ENCODE measurements at places on chromosomes 2 and 18. TPM values are rescaled to one million over a fixed set of nuclear protein-coding genes. Genes with fewer than 3 reads are reported as not detected.

CPS1 gene
- 0.24 TPM for polyA plus RNA-seq

- peak overlapping the region; percentile 34 for H3K27ac ChIP-seq
- H3K36me3 ChIP-seq: no peaks in the 10 kb centered on the region
- H3K27me3 ChIP-seq: peaks cover 2% of the 10 kb centered on the region
- H3K4me3 ChIP-seq: peak overlapping the region; percentile 14
These were observed 132.7 kb upstream of the XPO1 start for GRCh38 chr2:61670591-61671501.

- H3K36me3 ChIP-seq: no peaks in the 10 kb centered on the region
- no peak for DNase-seq
- no peak overlapping the region for H3K4me3 ChIP-seq
- H3K27me3 ChIP-seq: no peaks in the 10 kb centered on the region
- H3K4me1 ChIP-seq: peaks cover 25% of the 10 kb centered on the region
These were observed 40.6 kb downstream of the PHLPP1 start for GRCh38 chr18:62755946-62756345.

- H3K4me3 ChIP-seq: peak overlapping the region; percentile 45
- peak overlapping the region; percentile 25 for H3K27ac ChIP-seq
- peak; percentile 80 for DNase-seq
These were observed 5.7 kb downstream of the SLC40A1 start for GRCh38 chr2:189574793-189575475.

DNA sequence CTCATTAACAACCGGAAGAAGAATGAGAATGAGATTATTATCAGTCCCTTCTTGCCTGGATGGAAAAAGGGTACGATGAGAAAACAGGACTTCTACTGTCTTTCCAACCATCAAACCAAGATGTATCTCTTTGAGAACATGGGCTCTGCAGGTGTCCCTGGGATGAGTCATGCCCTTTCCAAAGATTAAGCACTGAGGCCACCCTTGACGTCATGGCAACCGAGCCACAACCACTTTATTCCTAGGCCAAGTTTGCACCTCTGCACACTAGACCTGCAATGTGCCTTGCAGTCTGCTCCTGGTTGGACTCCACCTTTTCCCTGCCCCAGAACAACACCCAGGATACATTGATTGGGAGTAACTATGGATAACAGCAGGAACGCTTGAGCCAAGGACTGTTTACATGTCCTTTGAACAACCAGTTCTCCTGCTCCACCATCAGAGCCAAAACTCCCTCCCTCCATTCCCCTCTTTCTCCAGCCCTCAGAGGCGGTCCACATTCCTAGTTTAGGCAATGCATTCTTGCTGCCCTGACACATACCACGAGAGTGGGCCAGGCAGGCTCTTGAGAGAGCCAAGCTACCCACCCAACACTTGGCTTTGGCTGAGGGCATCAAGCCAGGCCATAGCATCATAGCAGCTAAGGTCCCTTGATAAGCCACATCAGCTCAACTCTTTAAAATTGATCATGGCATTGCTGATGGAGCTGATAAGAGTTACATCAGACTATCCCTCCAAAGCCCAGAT is 310.7 kb downstream of the TNS1 start:
- H3K4me3 ChIP-seq: no peak overlapping the region
- no peak overlapping the region for H3K27ac ChIP-seq
- DNase-seq: no peak

- H3K27ac ChIP-seq: no peak overlapping the region
- DNase-seq: no peak
- H3K36me3 ChIP-seq: no peaks in the 10 kb centered on the region
- H3K4me1 ChIP-seq: no peaks in the 10 kb centered on the region
These were observed 51.2 kb upstream of the UBE2F start for GRCh38 chr2:237915576-237915975.

DSEL gene
- polyA plus RNA-seq: 2.0 TPM

GKN2 gene
- polyA plus RNA-seq: not detected

HOXD1 gene
- polyA plus RNA-seq: 6.6 TPM

DNA sequence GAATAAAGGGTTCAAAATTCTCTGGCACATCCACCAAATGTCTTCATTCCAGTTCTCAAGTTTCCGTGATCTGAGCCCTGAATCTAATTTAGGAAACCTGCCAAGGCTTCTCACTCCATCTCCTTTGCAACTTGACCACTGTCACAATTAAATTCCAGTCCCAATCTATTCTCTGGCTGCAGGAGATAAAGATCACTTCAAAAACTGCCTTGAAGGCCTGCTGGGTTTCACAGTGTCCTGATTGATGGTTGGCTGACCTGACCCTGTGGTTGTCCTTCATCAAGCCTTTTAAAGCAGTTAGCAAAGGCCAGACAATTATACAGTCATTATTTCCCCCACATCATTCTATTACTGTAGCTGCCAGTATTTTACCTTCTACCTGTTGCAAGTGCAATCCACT is 60.3 kb upstream of the DNAJC10 start:
- H3K36me3 ChIP-seq: no peaks in the 10 kb centered on the region
- H3K4me3 ChIP-seq: no peak overlapping the region
- H3K27me3 ChIP-seq: no peaks in the 10 kb centered on the region
- H3K27ac ChIP-seq: no peak overlapping the region
- DNase-seq: no peak
- no peaks in the 10 kb centered on the region for H3K4me1 ChIP-seq

DNA sequence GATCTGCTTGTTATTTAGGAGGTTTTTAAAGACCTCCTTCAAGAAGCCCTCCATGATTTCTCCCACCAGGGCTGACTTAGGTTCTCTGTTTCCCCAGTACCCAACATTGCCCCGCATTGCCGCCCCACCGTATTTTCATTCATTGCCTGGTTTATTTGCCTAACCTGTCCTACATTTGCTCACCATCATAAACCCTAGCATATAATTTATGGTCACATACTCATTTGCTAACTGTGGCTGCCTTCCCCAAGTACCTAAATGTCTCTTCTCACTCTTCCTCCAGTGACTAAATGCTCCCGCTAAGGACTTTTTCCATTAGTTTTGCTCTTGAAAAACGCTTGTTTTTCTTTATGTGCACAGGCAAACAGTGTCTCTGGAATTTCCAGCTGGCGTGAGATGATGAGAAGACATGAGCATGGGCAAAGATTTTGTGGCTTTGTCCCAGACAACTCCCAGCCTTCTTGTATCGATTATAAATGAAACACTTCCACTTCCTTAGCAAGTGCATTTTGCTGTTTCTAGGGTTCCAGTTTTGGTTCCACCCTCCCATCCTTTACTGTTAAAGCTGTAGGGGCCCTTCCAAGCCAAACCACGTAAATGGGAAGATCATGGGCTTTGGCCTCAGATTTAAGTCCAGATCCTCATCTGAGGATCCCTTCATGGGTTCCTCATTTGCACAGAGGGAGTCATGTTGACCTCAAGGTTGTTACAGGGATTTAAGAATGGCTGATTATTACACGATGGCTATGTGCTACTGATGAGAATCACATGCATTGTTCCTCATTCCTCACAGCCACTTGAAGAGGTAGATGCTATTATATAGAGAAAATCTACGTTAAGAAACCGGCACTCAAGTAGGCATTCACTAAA is 21.0 kb upstream of the ARMC9 start:
- H3K27ac ChIP-seq: no peak overlapping the region
- H3K4me3 ChIP-seq: no peak overlapping the region
- no peaks in the 10 kb centered on the region for H3K27me3 ChIP-seq
- DNase-seq: no peak

- H3K27ac ChIP-seq: no peak overlapping the region
- no peaks in the 10 kb centered on the region for H3K36me3 ChIP-seq
- H3K4me1 ChIP-seq: no peaks in the 10 kb centered on the region
These were observed 20.9 kb downstream of the SPEG start for GRCh38 chr2:219455581-219455980.

- H3K4me3 ChIP-seq: no peak overlapping the region
- DNase-seq: no peak
- H3K4me1 ChIP-seq: no peaks in the 10 kb centered on the region
- H3K36me3 ChIP-seq: no peaks in the 10 kb centered on the region
These were observed 28.7 kb upstream of the MFSD6 start for GRCh38 chr2:190379249-190379964.

FHOD3 gene
- 0.03 TPM for polyA plus RNA-seq

CFAP65 gene
- polyA plus RNA-seq: 0.03 TPM

DNA sequence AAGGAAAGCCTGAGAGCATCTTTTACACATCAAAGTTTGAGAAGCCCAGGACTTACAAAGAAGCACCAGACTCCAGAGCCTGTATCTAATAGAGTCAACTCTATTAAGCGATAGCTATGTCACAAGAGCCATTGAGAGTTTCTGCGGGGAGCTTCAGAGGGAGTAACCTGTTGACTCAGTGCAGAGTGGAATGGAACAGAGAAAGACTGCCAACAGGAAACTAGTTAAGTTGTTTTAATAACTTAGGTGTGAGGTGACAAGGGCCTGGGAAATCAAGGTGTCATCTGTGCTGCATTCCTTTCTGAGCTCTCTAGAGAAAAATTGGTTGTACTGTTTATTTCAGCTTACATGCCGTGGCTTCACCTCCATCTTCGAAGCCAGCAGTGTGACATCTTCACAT is 513.8 kb upstream of the POU3F3 start:
- no peaks in the 10 kb centered on the region for H3K4me1 ChIP-seq
- H3K27ac ChIP-seq: no peak overlapping the region
- H3K27me3 ChIP-seq: no peaks in the 10 kb centered on the region

DNA sequence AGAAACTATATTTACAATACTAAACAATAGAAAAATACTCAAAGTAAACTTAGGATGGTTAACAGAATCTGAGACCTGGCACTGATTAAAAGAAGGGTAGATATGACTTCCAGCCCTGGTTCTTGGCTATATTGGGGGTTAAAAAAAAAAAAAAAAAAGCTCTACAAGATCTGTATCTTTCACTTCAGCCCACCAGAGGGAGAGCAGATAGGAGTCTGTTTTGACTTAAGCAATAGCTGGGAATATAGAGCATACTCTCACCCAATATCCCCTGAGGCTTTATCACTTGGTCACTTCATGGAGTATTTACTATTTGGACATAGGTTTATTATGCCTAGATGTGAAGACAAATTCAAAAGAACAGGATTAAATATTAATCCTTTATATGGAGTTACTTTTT is 598.9 kb upstream of the LINC00305 start:
- DNase-seq: no peak
- no peaks in the 10 kb centered on the region for H3K36me3 ChIP-seq
- no peaks in the 10 kb centered on the region for H3K27me3 ChIP-seq
- H3K4me3 ChIP-seq: no peak overlapping the region
- H3K4me1 ChIP-seq: no peaks in the 10 kb centered on the region

- H3K4me1 ChIP-seq: peaks cover 40% of the 10 kb centered on the region
- H3K4me3 ChIP-seq: no peak overlapping the region
- no peak for DNase-seq
- no peaks in the 10 kb centered on the region for H3K36me3 ChIP-seq
- no peaks in the 10 kb centered on the region for H3K27me3 ChIP-seq
- H3K27ac ChIP-seq: peak overlapping the region; percentile 95
These were observed 152.3 kb downstream of the ANTXR1 start for GRCh38 chr2:69165091-69165880.

NCKAP5 gene
- 0.47 TPM for polyA plus RNA-seq

- peaks cover 9% of the 10 kb centered on the region for H3K4me1 ChIP-seq
- no peaks in the 10 kb centered on the region for H3K36me3 ChIP-seq
- H3K27me3 ChIP-seq: no peaks in the 10 kb centered on the region
- H3K27ac ChIP-seq: no peak overlapping the region
These were observed 2.9 kb upstream of the GGCX start for GRCh38 chr2:85564144-85564563.

DNA sequence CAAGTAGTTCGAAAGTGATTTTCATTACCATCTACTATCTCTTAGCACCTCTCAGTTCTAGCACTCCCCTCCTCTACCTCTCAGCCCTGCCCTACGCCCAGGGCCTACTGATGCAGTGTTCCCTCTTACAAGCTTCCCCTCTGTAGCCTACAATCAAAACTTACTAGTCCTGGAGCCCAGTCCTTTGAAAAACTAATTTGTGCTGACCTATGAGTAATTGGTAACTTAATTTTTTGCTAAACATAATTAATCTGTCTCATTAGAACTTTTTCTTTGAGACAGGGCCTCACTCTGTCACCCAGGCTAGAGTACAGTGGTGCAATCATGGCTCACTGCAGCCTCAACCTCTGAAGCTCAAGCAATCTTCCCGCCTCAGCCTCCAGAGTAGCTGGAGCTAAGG is 44.9 kb downstream of the MREG start:
- H3K4me1 ChIP-seq: no peaks in the 10 kb centered on the region
- DNase-seq: no peak
- no peak overlapping the region for H3K4me3 ChIP-seq
- H3K27ac ChIP-seq: no peak overlapping the region
- H3K36me3 ChIP-seq: no peaks in the 10 kb centered on the region
- H3K27me3 ChIP-seq: no peaks in the 10 kb centered on the region

GRCh38 chr2:231527091-231527395 is 3.2 kb downstream of the NMUR1 start:
- H3K4me3 ChIP-seq: no peak overlapping the region
- H3K27ac ChIP-seq: no peak overlapping the region
- DNase-seq: no peak
- H3K4me1 ChIP-seq: no peaks in the 10 kb centered on the region
- H3K36me3 ChIP-seq: no peaks in the 10 kb centered on the region

PTGR3 gene
- 10.0 TPM for polyA plus RNA-seq

SERPINB2 gene
- 2.5 TPM for polyA plus RNA-seq

SPIRE1 gene
- 13.1 TPM for polyA plus RNA-seq

CLEC4F gene
- not detected for polyA plus RNA-seq

DNA sequence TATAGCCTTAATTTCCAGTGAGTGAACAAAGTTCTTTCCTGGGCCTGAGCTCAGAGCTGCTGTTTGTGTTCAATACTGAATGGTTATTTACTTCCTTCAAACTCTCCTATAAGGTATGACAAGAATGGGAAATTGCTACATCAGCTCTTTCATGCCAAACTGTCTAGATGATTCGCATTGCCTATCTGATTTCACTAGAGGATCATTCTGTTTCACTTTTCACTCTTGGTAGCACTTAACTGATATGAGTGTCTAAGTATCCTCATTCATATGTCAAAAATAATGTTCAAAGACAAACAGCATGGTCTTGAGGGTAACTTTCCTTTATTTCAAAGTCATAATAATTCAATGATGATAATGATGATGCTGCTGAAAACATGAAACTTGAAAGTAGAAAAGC is 32.9 kb upstream of the SCG2 start:
- H3K4me3 ChIP-seq: no peak overlapping the region
- no peaks in the 10 kb centered on the region for H3K4me1 ChIP-seq
- DNase-seq: no peak
- H3K27ac ChIP-seq: no peak overlapping the region

BOLL gene
- polyA plus RNA-seq: not detected

DNA sequence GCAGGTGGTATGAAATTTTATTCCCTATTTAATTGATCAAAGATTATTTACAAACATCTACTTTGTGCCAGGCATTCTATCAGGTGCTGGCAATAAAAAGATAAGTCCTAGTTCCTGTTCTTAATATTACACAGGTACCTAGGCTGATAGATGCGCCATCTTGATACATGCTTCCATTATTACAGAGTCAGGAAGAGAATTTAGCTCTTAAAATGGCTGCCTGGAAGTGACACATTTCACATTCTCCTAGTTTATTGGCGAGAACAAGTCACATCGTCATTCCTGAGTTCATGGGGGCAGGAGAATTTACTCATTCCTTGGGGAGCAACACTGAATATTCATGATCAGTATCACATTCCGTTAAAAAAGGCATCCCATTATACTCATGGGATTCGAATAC is 1.1 kb upstream of the DARS1 start:
- no peak overlapping the region for H3K27ac ChIP-seq
- H3K36me3 ChIP-seq: no peaks in the 10 kb centered on the region
- peaks cover 13% of the 10 kb centered on the region for H3K4me1 ChIP-seq
- no peak overlapping the region for H3K4me3 ChIP-seq
- DNase-seq: no peak

- no peak overlapping the region for H3K4me3 ChIP-seq
- no peak overlapping the region for H3K27ac ChIP-seq
- DNase-seq: no peak
These were observed 311.2 kb upstream of the PKDCC start for GRCh38 chr2:41736586-41736985.

- H3K27me3 ChIP-seq: no peaks in the 10 kb centered on the region
- H3K4me3 ChIP-seq: no peak overlapping the region
- no peaks in the 10 kb centered on the region for H3K36me3 ChIP-seq
- DNase-seq: no peak
- H3K4me1 ChIP-seq: peaks cover 6% of the 10 kb centered on the region
These were observed 1.4 kb upstream of the TRIM54 start for GRCh38 chr2:27280826-27281225.
